ENCODE measurements at places on chromosomes 2 and 18.

DNA sequence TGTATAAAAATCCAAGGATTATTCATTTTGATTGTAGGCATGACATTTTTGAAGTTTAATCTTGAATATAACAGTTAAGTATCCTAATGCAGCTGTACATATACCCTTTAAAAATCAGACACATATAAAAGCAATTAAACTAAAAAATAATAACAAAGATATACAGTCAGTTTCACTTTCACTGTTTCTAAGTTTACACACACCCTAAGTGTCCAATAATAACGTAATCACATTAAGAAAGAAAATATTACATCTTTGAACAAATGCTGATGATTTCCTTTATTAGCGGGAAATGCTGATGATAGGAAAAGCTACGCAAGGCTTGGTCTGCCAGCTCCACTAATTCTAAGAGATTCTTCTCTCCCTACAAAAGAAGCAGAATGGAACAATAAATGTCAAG is 38.8 kb downstream of the RTTN start:
- DNase-seq = no peak

- DNase-seq = no peak
Observed at GRCh38 chr2:233404222-233404621, 49.9 kb downstream of the DGKD start.

GRCh38 chr2:216713691-216714336 is 18.5 kb upstream of the IGFBP5 start:
- no peak for DNase-seq

GRCh38 chr2:6446938-6447608 is 418.6 kb downstream of the CMPK2 start:
- no peak for DNase-seq

DNA sequence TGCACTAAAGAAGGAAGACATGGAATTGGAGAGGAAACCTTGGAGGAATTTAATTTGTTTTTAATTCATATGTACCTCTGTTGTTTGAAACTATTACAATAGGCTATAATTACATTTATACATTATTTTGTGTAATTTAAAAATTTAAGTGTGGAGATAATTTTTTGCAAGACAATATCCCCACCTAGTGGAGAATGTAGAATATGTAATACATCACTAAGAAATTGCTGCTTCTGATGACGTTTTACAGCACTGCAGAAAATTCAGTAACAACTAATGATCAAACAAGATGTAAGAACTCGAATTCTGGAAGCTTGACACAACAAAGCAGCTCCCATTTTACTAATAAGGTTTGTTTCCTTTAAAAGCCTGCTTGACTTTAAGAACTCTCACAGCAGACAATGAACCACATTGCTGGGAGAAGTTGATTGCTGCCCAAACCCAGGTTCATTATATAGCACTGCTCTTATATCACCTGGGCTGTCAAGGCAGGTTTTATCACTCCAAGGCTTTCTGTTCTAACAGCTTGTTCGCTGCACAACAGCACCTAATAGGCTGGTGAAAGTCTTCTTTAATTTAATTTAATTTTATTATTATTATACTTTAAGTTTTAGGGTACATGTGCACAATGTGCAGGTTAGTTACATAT is 53.4 kb downstream of the THADA start:
- peak; percentile 52 for DNase-seq

DNA sequence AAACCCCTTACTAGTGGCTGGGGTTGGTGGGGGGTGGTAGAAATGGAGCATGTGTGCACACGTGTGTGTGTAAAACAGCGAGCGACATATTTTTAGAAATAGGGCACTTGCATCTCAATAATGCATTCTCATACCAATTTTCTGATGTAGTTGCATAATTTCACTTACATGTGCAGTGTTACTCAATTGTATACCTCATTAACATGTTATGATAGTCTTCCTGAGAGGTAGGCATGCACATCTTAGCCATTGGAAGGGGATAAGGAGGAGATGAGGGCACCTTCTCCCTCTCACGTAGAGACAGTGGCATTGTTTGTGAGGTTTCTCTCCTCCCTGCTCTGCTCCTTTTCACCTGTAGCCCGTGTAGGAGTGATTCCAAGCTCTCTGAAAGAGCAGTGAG is 44.6 kb upstream of the RND3 start:
- no peak for DNase-seq

- DNase-seq = no peak
Observed at GRCh38 chr18:75429975-75430374, 2.5 kb upstream of the SMIM21 start.

DNA sequence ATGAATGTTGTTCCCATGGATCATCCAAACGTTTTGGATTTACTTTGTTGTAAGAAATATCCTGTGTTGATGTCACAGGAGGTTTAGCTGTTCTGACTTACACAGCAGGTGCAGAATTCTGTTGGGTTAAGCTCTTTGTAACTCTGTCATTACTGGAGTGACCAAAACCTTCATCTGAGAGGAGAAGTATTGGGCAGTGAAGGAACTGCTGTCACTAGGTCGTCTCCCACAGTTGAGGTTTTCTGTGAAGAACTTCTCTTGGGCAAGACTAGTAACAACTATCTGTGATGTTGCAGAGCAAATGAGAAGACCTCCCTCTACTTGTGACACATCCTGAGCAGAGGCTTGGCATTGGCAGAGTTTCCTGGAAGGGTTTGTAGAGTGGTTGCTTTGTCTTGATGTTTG is 2.9 kb downstream of the SPTBN1 start:
- DNase-seq = no peak

DNA sequence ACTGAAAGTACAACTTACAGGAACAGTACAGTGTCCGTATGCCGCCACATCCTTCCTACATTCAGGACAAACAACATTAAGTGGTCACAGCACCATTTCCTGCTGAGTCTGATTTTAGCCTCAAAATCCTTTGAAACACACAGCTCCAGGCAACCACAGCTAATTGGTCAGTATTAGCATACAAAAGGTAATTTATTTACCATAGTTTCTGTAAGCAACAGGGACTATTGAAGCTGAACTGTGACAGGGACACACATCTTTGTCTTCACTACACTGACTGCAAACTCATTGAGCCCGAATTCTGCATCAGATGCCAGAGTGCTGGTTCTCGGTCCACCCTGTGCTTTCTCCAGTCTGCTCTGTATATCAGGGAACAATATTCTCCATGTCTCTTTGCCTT is 151.8 kb downstream of the ST6GAL2 start:
- DNase-seq = no peak

DNA sequence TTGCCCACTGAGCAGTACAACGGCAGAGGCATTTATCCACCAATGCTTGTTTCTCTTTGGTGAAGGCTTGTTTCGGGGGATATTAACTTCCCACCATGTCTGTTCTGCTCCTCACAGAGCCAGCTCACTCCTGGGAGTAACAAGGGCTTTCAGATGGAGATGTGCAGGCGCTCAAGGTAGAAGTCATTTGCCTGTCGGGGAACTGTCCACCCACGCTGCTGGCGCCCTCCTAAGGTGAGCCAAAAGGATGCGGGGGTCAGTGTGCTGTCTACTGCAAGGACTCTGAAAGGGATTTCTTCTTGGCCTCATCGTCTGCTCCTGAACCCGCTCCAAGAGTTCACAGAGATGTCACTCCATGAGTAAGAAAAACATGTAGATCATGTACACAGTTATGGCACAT is 57.0 kb upstream of the CYRIA start:
- DNase-seq = no peak

DNA sequence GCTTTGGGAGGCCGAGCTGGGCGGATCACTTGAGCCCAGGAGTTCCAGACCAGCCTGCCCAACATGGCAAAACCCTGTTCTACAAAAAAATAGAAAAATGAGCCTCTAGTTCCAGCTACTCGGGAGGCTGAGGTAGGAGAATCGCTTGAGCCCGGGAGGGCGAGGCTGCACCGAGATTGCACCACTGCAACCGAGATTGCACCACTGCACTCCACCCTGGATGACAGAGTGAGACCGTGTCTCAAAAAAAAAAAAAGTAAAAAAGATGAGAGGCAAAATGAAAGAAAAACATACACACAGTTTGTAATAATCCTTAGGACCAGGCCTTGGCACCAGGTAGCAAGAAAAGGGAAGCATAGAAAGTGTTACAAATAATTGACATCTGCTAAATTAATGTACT is 22.0 kb downstream of the RBM43 start:
- DNase-seq = no peak

DNA sequence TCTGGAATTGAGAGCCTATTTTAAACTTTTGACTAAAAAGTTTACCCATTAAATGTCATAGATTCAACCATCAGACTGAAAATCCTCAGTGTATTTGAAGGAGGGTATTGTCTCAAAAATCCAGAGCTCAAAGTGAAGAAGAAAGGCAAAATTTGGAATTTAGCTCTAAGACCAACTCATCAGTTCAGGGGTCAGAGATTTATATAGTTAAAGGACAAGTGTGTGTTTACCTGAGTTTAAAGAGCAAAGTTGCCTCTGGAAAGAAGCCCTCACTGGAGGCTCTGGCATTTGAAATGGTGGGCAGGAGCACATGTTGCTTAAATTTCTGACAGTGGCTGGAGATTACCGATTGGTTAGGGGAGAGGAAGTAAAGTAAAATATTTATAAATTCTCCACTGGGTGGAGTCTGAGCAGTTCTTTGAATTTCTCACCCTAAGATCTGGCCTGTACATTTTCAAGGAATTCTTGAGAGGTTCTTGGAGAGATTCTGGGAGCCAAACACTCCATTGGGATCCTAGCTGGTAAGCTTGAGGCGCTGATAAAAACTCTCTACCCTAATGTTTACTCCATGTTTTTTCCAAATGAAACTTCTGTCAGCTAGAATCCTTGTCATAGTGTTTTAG is at the start of gene KYNU:
Gene KYNU, plus strand, starts transcription at position 449 of the 623 bp plus-strand sequence. CDS start 7,704 bp downstream, outside the sequence.
- DNase-seq = no peak

- no peak for DNase-seq
Observed at GRCh38 chr2:212186166-212186565, 352.4 kb downstream of the ERBB4 start.

- no peak for DNase-seq
Observed at GRCh38 chr2:237306083-237306786, 107.7 kb downstream of the COL6A3 start.

GRCh38 chr2:207154556-207155510 is 10.9 kb downstream of the KLF7 start:
- DNase-seq = no peak

- DNase-seq = no peak
Observed at GRCh38 chr2:105486762-105487141, 87.9 kb upstream of the FHL2 start.

GRCh38 chr18:79540161-79540903 is 139.3 kb upstream of the CTDP1 start:
- no peak for DNase-seq

DNA sequence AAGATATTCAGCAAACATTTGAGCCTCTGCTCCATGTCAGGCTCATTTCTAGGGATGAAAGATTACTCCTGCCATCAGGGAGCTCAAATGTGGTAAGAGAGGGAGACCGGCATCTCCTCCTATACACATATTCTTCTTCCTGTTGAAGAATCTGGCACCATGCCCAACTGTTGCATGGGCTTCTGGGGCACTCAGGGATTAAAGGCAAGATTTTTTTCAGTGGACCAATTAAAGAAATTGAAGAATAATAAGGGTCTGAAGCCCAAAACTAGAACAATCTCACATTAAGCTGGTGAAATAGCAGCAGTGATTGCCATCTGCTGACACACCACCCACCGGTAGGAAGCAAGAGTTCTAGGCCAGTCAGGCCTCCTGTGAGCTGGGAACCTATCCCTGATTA is 145.4 kb upstream of the LYPD6 start:
- DNase-seq = no peak

DNA sequence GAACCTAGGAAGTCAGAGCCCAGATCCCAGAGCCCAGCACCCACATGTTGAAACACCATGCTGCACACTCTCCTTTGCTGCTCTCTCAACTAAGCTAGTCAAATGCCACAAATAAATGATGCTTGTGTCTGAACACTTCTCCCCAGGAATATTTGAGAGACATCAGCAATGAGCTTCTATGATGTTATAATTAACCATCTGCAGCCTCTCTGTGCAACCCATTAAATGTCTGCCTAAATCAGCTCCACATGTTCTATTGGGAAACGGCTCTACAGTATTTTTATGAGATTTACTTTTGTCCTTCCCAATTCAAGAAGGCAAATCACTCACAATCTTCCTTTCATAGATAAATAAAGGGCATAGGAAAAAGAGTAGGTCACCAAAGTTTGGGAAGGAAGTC is 266.8 kb upstream of the PARD3B start:
- DNase-seq = no peak

DNA sequence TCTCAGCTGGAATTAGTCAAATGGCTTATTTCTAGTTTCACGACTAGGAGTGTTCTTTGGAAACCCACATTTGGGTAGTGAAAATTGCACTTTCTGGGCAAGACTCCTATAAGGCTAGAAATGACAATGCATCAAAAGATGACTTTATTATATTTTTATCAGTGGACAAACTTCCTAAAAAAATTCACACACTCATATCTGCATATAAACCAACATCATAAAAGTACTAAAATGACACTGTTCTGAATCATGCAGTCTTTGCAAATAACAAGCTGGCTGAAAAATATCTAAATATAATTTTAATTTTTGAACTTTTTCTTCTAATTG is 17.6 kb downstream of the MXD1 start:
- no peak for DNase-seq

DNA sequence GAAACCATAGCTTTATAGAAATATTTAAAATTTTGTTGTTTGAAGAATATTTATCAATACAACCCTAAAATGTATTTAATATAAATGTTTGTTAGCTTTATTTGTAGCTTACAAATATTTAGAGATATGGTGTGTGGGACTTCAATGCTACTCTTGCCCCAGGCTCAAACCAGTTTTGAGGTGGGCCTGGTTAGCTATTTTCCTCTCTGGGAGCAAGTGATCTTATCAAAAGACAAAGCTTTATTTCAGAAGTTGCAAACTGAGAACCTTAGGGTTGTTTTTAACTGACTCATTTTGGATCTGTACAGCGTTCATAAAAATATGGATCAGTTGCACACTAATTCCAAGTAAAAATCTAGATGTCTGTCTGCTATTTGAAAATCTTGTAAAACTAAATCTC is 563.6 kb upstream of the CDH2 start:
- DNase-seq = peak; percentile 21

GRCh38 chr2:18057657-18058056 is 179.2 kb downstream of the KCNS3 start:
- no peak for DNase-seq

DNA sequence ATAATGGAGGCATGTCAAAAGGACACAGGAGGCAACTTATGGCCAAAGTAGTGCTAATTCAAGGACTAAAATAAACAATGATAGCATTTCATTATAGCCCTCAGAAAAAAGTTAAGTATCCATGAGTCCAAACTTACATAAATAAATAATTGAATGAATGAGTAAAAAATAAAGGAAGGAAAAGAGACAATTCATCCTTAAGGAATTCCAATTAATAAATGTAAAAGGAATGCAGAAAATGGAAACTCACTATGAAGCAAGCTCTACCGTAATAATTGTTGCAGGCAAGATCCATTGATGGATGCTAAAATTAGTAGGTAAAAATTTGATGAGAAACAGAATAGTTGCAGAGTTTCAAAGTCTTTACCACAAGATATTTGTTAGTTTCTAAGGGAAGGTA is 88.2 kb upstream of the RAPGEF4 start:
- no peak for DNase-seq

DNA sequence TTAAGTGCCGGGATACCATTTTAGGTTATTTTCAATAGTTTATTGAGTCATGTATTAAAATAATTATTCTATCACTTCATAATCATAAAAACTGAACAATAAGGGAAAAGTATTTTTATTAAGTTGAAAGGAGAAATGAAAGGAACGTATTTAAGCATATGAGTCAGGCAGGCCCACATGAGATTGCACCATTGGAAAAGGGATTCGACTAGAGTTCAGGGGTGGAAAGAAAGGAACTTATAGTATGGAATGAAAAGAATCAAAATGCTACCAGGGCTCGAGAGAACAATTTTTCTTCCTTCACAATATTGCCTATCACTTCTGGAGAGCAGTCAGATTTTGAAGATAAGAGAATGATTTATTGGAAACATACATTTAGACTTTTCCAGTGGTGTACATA is 516.5 kb upstream of the NETO1 start:
- no peak for DNase-seq

Measured in SK-N-SH (cell line).